ENCODE measurements at places on chromosomes 11 and 22.

GRCh38 chr11:114130629-114131277, 71.2 kb downstream of the ZBTB16 start:
- DNase-seq = no peak

DNA sequence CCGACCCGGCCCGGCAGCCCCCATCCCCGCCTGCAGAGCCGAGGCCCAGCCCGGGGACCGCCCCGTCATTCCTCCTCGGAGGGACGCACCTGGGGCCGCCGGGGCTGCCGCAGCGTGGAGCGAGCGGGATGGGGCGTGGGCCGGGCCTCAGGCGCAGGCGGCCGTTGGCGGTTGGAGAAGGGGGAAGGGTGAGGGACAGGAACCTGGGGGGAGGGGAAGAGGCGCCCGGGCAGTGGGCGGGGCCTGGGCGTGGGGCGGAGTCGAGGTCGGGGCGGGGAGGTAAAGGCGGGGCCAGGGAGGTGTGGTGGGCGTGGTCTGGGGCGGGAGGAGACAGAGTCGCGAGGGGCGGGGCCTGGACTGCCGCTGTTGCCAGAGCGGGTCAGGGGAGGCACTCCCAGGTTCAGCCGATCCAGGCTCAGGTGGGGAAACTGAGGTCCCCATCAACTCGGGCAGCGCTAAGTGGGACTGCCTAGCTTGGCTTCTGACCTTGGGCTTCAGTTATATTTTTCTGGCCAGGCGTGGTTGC, at the start of gene TESMIN:
Gene TESMIN (minus strand): TSS at position 190 of the 526 bp plus-strand sequence. CDS start 860 bp downstream, outside the sequence.
- peak; percentile 72 for DNase-seq

- DNase-seq = no peak
Observed at GRCh38 chr11:124872280-124872679, 7.0 kb downstream of the ROBO3 start.

GRCh38 chr11:110380836-110381622, 48.7 kb upstream of the FDX1 start:
- no peak for DNase-seq

- DNase-seq = no peak
Observed at GRCh38 chr11:31798057-31798553, 13.0 kb downstream of the PAX6 start.
